ENCODE measurements at places on chromosomes 3 and 15.
A peak's percentile ranks its signal among the peaks of the same experiment; 100 is the strongest.

GRCh38 chr3:30004481-30004880, 601.9 kb upstream of the TGFBR2 start:
- no peak for DNase-seq

- DNase-seq: peak; percentile 21
Measured at GRCh38 chr3:138941259-138941885, 5.6 kb downstream of the FOXL2 start.

DNA sequence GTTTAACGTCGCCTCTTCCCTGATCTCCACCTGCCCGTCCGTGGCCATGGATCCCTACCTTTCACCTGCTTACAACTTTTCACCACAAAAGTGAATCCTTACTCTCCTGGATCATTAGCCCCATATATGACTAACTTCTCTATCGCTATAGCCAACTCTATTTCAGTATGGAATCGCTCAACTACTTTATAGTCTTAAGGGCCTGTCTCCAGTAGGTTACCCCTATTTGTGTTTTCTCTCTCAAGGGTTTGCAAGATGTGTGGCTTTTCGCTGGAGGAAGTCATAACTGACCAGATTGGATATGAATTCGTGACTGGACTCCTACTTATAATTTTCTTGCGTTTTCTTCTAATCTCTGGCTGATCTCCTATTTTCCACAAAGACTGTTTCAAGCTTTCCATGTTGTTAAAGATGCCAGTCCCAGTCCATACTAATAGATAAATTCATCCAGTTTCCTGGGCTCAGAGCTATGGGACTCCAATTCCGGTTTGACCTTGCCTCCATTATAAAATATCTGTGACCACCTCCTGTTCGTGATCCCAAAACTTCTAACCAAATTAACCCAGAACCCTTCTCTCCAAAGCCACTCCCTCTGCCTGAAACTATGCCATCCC, 1.3 kb upstream of the STAG1 start:
- DNase-seq: no peak

DNA sequence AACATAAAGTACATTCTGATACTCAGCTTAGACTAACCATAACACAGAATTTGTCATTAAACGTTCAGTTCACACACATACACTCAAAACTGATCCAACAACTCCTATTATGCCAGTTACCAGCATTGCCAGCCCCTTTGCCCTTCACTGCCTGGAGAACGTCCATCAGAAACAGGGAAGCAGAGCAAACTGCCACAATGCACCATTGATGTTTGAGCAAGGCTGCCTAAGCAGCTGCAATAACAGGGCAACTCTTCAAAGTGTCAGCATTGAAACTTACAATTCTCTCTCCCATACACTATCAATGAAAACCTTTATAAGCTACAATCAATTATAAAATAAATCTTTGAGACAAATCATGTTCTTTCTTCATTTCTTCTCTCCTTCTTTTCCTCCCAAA, 85.1 kb downstream of the ZBTB20 start:
- no peak for DNase-seq

Data from stimulated activated CD4-positive, alpha-beta T cell treated with anti-CD3 and anti-CD28 coated beads, Interleukin-2, amount 100 ng/mL, for 48 hours (primary cell).